Fibroblast of upper back skin (primary cell): ENCODE measurements at places on chromosomes 4 and X.
A peak's percentile ranks its signal among the peaks of the same experiment; 100 is the strongest.

DNA sequence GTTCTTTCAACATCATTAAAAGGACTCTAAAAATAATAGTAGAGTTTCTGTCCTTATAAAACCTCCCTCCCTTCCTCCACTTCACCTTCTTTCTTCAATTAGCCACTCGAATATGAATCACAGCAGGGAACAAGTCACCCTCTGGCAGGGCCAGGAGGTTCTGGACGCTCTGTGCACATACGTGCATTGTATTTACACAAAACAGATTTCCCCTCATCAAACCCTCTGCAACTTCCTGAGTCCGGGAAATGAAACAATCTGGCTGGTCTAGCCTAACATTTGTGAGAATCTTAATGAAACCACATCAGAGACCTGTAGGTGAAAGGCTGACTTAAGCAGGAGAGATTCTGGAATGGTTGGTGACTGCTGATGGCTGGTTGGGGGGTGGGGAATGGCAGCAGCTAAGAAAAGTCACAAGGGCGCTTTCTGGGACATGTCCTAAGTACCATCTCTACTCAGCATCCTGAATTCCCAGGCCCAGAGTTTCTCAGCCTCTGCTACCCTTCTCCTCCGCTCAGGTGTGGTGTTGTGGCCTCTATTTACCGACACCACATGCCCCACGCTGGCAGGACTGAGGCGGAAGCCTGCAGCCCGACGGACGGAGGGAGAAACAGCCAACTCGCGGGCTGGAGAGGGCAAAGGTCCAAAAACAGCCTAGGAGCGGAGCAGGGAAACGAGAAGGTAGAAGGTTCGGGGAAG lies 1.0 kb downstream of the ZDHHC9 start:
- no peak for DNase-seq

DNA sequence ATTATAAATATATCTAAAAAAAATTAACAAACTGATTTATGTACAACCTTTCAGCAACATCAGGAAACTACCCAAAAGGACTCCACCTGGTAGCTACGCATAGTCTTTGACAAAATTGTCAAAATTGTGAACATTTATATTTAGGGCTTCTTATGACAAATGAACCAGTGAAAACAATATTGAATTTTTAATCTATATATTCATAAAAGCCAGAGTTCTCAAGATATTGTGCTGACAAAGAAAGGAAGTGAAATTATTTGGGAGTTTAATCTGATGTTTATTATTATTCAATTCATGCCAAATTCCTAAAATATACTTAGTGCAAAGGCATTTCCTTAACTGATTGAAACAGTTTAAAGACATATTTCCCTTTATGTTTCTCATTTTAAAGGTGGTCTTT lies 5.3 kb upstream of the SULT1B1 start:
- DNase-seq, result no peak

- no peak for DNase-seq
Measured at GRCh38 chr4:13498469-13498868, 14.3 kb upstream of the RAB28 start.

GRCh38 chr4:169611991-169612870 lies at the start of gene NEK1:
TSS of gene NEK1 (minus strand) at chr4:169612583. CDS start at chr4:169602630, 9,953 bp downstream.
- peak; percentile 88 for DNase-seq

GRCh38 chrX:44280116-44280515 lies 63.4 kb downstream of the EFHC2 start:
- no peak for DNase-seq

- DNase-seq, result no peak
Measured at GRCh38 chrX:66130469-66130868, 33.6 kb upstream of the HEPH start.

DNA sequence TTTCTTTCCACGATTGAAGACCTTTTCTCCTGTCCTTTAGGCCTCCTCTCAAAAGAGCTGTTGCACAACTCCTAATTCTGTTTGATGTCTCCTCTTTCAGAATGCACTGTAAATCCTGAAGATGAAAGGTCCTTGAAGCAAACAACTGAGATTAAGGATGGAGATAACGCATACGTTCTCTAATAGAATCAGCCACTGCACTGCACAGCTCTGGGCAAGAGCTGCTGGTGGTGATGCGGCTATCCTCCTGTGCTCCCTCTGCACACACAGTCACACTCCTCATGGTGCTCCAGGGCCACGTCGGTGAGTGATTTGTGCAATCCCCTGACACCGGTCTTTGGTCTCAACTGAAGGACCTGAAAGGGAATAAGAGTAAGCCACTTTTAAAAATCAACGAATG lies 208.7 kb downstream of the PDGFC start:
- DNase-seq, result no peak

- DNase-seq, result no peak
Measured at GRCh38 chr4:109990261-109991257, 77.9 kb downstream of the EGF start.

GRCh38 chr4:1812720-1813119 lies 19.6 kb downstream of the FGFR3 start:
- no peak for DNase-seq

DNA sequence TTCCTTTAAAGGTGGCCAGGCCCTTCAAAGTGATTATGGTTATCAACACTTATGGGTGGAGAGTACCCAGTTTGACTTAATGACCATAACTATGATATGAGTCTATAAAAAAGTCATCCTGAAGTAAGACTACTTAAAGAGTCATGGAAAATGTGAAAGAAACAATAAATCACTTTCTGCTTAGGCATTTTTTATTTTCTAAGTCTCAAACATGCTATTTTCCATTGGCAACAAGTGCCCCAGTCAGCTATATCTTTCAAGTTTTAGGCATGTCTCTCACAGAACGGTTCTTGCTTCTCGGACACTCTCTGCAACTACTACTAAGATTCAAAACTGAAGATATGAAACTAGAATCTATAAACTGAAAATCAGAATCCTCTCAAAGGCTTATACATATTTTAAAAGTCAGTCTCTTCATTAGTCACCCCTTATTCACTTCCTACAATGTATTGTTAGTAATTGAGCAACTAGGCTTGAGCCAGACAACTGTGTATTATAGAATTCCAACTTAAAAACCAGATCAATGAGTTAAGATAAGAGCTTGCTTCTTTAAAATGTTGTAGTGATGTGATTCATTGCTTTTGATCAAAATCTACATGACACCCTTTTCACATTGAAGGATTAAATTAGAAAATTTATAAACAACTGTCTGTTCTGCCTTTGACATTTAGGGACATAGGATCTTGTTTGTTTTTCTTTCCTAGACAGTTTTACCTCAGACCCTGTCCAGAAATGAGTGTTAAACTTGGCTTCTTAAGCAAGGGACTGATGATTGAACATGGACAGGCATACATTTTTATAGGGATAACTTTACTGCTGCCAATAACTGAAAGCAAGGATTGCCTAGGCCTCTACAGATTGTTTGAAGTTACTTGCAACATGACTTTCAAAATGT lies 2.9 kb downstream of the ANTXR2 start:
- DNase-seq, result peak; percentile 37

- peak; percentile 86 for DNase-seq
Measured at GRCh38 chr4:141002323-141002805, 130.9 kb downstream of the RNF150 start.

DNA sequence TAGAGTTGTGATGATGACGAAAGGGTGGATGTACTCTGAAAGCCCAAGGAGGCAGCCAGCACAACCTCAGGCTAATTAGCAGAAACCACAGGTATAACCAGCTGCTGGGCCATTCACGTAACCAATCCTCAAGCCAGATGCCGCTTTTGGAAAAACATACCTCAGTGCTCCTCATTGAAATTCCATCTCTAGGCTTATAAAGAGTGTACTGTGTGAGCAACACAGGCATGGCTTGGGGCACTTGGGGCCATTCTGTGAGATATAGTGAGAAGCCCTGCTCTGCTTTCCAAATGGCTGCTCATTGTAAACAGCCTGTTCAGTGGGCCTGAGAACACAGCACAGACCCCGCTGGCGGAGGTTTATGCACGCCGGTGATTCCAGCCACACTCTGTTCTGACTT lies 182.1 kb upstream of the HHIP start:
- DNase-seq, result no peak

- no peak for DNase-seq
Measured at GRCh38 chr4:174147863-174148262, 135.6 kb downstream of the FBXO8 start.

DNA sequence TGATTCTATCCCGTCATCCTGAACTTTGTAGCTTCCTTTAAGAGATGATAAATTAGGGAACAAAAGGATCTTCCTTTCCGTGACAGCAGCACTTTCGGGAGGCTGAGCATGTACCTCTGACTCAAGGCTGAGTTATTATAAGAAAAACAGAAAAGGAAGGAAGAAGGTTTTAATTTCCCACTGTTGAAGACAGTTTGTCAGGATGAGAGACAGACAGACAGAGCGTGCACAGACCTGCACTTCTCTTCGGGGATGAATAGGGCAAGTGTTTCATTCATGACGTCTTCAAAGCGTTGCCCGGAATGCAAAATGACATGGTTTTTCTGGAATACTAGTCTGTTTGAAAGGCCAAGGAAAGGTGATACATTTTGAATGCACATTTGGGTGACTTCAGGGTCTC lies 405.3 kb upstream of the FAT1 start:
- peak; percentile 61 for DNase-seq

DNA sequence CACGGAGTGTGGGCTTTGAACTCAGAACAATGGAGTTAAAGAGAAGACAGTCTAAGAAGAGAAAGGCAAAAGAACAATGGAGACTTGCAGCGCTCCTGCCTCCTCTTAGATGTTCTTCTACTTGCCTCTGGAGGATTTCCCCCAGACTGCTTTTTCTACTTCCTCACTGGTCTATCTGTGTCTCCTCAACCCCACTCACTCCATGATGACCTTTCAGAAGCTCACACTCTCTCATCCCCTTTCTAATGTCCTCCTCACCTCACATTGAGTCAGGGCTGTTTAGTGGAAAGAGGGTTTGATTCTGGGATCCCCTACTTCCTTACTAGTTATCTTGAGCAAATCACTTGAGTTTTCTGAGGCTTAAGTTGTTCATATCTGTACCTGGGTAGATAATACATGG lies 12.2 kb upstream of the HERC6 start:
- DNase-seq, result no peak

DNA sequence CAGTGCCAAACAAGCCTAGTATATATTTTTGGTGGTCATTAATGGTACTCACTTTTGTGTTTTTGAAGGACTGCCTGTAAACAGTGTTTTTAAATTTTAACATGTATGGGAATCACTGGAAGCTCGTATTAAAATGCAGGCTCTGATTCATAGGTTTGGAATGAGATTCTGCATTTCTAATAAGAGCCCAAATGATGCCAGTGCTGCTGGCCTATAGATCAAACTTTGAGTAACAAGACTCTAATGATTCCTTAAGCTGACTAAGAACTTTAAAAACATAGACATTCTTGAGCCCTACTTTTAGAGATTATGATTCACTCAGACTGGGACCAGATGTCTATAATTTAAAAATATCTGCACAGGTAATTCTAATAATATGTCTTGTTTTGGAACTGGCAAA lies 823.2 kb upstream of the LCORL start:
- DNase-seq, result peak; percentile 30

DNA sequence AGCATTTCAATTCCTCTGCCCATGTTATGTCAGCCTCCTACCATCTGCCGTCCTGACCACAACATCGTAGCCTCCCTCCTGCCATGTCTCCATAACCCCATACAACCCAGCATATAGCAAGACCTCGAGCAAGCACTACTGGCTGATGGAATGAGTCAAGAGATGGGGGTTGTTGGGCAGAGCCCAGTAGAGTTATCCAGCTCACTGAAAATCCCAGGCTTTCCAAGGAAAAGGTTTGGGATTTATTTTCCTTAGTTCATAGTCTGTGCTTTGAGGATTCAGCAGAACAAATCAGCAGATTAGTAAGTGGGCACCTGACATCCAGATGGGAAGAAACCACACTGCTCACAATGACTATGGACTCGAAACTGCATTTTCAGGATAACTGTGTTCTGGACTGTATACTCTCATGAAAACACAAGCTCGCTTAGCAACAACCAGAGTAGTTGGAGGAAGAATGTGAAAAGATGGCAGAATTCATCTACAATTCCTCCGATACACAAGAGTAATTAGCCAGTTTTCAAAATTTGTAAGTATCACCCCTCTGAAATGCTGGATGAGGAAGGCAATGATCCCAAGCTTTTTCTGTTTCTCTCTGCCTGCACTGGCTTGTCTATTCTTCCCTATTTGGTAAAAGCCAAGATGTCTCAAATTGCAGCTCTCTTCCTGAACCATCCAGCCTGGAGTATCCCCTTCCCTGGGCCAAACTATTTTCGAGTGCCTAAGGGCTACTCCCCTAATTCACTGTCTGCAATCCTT lies 186.2 kb upstream of the TBL1X start:
- DNase-seq, result peak; percentile 23

- no peak for DNase-seq
Measured at GRCh38 chr4:25425361-25425760, 48.3 kb downstream of the ANAPC4 start.

- no peak for DNase-seq
Measured at GRCh38 chrX:138150709-138151108, 560.8 kb downstream of the FGF13 start.

GRCh38 chr4:6095023-6095752 lies 77.0 kb upstream of the C4orf50 start:
- DNase-seq, result no peak

DNA sequence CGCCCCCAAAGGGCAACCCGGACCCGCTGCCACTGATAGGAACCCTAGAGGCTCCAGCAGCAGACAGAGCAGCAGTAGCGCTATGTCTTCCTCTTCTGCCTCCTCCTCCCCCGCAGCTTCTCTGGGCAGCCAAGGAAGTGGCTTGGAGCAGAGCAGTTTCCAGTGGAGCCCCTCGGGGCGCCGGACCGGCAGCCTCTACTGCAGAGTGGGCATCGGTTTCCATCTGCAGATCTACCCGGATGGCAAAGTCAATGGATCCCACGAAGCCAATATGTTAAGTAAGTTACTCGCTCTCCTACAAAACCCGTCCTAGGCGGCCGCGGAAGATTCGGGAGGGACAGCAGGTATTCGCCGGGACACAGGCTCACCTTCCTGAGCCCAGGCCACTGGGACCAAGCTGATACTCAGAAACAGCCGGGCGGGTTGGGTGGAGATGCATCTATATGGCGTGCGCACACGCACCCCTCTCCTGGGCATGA lies 477 bp downstream of the FGF5 start:
- peak; percentile 55 for DNase-seq

DNA sequence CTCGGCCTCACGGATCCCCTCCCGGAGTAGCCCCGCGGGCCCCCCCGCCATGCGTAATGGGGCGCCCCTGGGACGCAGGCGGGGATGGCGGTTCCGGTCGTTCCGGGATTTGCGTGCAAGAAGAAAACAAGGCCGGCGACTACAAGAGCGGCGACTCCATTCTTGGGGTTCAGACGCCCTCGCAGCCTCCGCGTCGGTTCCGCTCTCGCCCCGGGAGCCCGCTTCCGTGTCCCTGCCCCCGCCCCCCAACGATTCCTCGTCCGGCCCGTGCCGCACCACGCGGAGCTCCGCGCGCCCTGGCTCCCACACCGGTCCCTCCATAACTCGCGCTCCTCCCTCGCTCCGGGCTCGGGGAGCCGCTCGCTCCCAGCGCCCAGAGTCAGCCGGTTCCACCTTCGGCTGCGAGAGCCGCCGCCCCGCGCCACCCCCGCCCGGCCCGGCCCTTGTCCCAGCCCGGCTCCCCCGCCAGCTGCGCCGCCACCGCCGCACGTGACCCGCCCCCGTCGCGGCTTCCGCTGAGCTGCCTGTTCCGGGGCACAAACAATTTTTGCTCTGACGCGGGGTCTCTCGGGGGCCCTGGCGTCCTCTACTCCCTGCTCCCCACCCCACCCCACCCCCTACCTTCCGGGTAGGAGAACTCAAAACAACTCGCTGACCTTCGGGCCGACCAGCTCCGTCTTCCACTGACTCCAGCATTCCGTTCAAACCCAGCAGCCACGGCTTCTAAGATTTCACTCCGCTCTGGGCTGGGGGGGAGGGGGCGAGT lies 78.8 kb upstream of the BCOR start:
- DNase-seq, result no peak
